ENCODE measurements at places on chromosomes 16 and 17.

DNA sequence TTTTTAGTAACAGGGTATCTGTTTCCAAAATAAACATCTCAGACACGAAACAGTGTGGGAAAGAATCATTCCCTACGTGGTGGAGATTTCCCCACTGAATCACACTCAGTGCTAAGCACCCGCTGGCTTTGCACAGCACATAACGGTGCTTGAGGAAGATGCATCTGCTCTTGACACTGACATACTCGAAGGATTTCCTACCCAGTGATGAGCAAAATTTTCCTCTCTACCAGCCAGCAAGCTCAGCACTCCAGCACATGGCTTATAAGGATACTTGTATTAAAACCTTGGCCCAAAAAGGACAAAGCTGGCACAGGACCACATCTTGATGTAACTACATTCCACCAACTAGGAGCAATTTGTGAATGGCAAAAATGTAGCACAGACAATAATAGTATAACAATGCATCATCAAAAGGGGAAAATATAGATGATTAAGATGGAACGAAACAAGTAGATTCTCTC lies 59.0 kb downstream of the ANKFY1 start:
- DNase-seq = no peak

DNA sequence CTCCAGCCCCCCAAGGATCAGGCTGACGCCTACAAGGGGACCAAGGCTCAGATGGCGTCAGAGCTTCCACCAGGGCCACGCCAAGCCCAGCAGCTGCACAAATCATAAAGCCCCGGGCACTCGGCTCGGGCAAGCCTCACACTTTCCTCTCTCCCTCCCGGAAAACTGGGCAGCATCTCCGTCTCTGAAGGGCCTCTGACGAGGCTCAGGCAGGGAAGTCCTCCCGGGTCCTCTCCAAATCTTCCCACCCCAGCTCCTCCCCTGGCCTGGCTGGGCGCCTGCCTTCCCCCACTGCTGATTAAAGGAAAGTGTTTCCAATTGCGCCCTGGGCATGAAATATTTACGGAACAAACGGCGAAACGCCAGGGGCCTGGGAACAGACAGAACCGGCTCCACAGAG lies 38.5 kb downstream of the PIEZO1 start:
- DNase-seq = no peak

DNA sequence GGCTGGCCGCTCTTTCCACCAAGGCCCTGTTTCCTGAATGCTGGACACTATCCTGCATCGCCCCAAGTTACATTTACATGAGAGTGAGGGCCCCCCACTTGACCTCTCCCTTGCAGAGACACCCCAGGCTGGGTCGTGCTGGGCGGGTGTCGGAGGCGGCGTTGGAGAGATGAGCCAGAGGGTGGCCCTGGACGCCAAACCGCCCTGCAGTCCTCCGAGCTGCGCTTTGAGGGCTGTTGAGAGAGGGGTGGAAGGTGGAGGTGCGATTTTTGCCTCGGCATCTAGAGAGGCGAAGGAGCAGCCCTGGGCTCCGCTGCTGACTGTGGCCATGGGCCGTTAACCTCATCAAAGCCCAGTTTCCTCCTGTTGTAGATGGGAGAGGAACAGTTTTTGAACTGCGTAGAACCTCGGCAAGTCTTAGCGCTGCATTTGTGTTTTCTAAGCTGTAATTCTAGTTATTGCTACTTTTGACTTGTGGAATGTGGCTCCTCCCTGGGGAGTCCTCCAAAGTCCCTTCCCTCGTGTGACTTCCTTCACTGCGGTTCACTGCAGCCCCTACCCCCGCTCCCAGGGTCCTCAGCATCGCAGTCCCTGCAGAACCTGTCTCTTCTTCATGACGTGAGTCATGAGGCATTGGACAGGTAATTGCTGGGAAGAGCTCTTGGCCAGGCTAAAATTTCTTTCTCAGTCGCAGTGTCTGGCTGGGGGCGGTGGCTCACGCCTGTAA lies 986 bp upstream of the ELOB start:
- DNase-seq = peak; percentile 22

DNA sequence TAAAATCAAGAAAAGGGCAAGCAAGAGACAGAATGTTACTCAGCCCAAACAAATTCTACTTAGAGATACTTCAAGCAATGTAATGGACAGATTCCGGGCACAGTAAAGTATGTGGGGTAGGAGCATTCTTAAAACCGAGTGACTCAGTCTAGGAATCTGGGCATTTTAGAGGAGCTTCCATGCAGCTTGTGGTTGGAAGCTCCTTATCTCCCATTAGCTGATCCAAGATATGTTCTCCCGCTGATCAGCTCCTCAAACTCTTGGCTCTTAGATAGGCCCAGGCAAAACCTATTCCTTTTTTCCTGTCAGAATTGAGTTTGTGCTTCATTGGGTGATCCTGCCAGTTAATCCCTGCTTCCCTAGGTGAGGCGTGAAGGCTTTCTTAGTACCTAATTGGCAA lies 303.3 kb downstream of the CEP112 start:
- DNase-seq = no peak

DNA sequence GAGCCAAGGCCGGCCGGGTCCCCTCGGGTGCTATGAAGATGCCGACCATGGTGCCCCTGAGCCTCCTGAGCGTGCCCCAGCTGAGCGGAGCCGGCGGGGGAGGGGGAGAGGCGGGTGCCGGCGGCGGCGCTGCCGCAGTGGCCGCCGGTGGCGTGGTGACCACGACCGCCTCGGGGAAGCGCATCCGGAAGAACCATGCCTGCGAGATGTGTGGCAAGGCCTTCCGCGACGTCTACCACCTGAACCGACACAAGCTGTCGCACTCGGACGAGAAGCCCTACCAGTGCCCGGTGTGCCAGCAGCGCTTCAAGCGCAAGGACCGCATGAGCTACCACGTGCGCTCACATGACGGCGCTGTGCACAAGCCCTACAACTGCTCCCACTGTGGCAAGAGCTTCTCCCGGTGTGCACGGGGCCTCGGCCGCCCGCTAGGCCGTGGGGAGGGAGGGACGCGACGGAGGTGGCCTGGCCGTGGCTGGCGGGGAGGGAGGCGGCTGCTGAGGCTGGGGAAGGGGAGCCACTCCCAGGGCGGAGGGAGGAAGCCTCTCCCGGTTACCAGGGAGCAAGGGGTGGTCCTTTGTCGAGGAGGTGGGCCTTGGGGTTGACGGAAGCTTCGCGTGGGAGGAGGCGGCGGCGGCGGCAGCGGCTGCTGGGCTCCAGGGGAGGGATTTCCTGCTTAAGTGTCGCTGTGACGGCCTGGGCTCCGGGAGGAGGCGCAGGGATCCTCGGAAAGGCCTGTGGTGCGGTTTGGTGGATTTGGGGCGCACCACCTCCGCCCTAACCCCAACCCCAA lies 1.3 kb downstream of the MAZ start:
- DNase-seq = peak; percentile 74
